ENCODE measurements at places on chromosomes 3 and 15.

- DNase-seq, result no peak
These were observed 42.9 kb upstream of the PLCL2 start for GRCh38 chr3:16841904-16842271.

- DNase-seq, result no peak
These were observed 104.0 kb upstream of the TBC1D5 start for GRCh38 chr3:17846466-17846865.

DNA sequence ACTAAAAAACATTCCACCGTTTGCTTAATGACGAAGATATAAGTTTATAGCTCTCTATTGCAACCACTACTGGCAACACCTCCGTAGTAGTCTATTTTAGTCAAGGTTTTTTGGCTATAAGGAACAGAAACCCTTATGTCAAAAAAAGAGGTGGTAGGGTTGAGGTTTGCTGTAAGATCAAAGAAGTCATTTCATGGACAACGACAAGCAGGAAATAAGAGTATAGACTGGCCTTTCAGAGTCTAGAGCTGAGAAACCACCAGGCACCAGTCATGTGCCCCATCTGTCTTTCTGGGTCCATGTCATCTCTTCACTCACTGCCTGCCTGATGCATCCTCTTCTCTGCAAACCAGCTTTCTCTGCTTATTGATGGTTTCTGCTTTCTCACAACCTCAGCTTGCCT, 42.7 kb downstream of the THBS1 start:
- DNase-seq, result no peak

- no peak for DNase-seq
These were observed 68.8 kb upstream of the ATP2B2 start for GRCh38 chr3:10574101-10574620.

- DNase-seq, result no peak
These were observed 19.6 kb upstream of the FGD5 start for GRCh38 chr3:14799146-14799545.

DNA sequence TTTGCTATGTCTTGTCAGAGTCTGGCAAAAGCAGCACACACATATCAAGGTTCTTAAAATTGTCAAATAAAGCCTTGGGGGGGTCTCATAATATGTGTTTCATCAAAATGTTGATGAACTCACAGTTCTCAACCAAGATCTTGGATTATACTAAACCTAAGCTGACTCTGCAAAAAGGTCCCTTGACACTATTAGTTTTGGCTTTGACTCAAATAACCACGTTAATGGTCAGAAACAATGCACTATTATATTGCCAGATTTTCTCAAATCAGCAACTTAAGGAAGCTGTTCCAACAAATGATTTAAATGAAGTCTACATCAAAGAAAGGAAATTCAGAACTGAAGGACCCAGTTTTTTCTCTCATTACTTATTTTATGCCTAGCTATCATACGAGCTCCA, 1063.9 kb downstream of the ROBO1 start:
- no peak for DNase-seq

DNA sequence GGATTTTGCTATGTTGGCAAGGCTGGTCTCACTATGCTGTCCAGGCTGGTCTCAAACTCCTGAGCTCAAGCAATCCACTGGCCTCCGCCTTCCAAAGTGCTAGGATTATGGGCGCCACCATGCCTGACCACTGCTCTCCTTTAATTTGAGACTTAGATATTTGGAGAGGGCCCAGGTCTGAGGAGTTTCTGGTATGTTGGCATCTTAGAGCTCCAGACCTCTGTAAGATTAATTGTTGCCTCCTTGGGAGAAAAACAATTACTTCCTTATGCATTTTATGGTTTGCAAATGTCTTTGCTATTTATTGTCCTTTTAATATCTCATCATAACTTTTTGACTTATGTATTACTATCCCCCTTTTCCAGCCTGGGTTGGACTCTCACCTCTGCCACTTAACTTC, 2.9 kb downstream of the ZNF774 start:
- no peak for DNase-seq

DNA sequence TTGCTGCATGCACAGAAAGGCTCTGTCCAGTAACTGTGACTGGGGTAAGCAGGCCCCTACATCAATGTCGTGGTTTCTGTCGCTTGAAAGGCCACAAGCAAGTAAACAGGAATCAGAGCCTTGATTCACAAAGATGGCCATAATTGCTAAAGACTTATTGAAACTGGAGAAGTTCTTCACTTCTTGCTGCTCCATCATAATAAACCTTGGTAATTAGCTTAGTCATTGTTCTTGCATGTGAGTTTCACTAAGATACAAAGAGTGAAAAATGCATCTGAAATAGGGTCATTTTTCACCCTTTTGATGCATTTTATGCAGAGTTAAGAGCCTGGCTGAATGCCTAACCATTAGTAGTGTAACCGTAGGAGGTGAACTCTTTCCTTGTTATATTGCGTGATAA, 3.2 kb downstream of the SEMA6D start:
- DNase-seq, result no peak

DNA sequence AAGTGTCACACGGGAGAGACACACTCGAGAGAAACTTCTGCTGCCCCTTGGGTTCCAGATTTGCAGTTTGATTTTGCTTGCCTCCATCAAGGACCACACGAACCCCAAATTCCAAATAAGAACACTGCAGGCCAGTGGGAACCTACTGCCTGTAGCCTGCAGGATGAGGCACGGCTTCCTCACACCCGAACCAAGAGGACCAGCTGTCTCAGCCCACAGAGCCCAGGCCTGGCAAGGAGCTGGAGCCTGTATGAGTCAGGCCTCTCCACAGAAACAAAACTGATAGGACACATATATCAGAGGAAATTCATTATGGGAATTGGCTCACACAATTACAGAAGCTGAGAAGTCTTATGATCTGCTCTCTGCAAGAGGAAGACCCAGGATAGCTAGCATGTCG, 188.1 kb upstream of the NSMCE3 start:
- DNase-seq, result peak; percentile 15

- no peak for DNase-seq
These were observed 19.8 kb downstream of the LARP6 start for GRCh38 chr15:70833861-70834765.

DNA sequence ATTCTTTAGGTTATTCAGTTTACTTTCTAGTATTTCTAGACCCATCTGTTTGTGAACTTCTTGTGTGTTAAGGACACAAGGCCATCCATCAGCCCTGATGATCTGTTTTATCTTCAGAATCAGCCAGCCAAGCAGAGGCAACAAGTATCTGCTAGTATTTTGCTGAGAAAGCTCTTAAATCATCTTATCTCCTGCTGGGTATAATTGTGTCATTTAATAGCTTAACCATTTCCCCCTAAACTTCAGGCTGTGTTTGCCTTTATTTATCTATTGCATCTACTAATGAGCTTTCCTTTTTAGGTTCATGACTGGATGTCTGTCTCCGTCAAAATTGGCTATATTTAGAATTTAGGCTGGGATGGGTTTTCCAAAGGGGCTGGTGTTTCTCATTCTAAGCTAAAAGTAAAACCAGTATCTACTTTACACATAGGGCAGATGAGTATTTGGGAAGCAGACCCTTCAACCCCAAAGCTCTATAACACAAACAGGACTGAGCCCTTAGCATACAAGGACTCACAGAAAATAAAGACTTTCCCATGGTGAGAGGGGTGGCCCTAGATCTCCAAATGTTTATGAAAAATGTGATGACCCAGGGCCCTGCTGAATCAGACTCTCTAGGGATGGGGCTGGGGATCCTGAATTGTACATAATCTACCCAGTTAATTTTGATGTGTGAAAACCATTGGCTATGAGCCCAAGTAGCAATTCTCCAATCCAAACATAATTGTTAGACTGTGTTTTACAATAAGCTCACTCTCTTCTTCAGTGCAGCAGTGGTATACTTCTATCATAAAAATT, 65.3 kb upstream of the PSMD6 start:
- DNase-seq, result no peak

DNA sequence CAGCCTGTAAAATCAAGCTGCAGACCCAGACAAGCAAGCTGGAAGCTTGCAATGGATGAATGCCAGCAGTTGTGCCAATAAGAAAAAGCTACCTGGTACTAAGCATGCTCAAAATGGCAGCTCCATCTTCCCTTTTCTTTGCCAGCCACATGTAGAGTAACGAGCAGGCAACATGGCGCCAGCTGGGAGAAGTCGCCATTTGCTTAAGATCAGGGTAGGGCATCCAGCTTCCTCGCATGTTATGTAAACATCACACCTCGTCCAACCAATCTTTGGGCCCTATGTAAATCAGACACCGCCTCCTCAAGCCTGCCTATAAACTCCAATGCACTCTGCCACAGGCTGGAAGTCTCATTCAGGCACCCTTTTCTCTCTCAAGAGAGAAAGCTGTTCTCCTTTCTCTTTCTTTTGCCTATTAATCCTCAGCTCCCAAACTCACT, 973.9 kb downstream of the FHIT start:
- DNase-seq, result no peak

- no peak for DNase-seq
These were observed 25.0 kb upstream of the RFTN1 start for GRCh38 chr3:16538507-16538906.

DNA sequence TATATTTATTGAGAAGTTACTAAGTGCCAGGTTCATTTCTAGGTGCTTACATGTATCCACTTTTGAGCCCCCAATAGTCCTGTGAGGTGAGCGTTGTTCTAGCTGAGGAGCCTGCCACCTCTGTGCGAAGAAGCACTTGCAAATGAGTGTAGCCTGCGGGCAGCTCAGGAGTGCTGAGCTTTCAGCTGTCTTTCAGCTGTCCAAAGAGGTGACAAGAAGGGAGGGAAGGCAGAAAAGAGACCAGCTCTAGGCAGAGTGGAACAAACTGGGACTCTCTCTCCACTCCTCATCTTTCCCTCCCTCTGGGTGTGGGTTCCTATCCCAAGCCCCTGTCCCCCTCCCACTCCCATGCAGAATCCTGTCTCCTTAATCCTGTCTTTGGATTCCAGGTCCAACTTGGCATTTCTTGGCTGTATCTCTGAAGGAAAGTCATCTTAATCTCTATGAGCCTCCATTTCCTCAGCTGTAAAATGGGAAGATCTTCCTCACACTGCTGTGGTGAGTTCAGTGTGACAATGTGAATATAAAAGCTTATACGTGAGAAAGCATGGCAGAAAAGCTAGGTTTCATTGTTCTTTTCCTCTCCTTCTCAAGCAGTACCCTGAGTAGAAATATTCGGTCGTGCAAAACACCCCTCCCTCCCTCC, 6.7 kb upstream of the SRP14 start:
- no peak for DNase-seq

DNA sequence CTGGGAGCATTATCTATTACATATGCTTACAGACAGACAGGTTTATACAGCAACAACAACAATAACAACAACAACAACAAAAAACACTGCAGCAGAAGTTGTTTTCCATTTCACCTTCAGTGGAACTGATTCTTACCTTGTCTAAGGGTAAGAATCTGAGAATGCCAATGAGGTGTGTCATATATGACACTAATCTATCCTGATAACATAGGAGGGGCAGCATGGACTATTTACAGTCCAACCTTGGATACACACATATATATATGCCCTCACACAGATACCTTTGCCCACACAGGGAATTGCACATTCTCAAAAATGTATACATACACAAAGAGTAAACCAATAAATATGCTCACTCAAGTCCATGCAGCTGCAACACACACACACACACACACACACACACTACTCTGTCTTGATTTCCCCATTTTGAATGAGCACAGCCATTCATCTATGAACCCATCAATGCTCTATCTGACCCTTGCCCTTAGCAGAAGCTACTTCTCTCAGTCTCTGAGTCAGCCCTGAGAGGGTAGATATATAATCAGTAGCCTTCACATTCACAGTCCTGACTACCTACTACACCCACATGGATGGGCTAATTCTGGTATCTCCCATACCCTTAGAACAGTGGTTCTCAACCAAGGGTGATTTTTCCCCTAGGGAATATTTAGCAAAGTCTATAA, 9.7 kb upstream of the TRANK1 start:
- no peak for DNase-seq

GRCh38 chr3:94643400-94643799, 580.5 kb downstream of the NSUN3 start:
- DNase-seq, result no peak

DNA sequence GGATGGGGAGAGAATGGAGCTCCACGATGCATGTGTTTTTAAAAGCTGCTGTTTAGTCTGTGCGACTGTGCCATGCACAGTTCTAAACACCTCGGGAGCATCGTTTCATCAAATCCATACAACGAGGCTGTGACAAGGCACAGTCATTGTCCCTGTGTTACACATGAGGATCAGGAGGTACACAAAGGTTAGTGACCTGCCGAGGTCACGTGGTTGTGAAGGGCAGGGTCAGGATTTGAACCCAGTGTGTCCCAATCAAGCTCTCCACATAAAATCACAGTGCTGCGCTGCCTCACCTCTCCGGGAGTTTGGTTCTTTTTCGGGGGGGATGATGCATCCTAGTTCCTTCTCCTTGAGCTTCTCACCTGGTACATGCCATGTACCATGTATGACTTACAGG, 18.7 kb upstream of the KIF23 start:
- DNase-seq, result no peak
